ENCODE measurements at places on chromosomes 12 and 14.

DNA sequence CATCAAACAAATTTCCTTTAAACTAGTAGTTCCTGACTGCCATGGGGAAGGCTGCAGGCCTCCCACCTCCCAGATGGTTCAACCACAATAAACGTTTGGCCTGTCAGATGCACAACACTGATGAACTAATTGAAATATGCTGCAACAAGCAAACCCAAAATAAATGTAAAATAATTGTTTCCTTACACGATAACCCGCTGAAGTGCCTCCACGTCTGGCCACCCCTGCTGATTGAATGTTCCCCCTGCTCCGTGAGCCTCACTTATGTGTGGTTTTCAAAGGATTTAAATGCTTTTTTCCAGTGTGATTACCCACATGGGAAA is 8.4 kb downstream of the PITPNM2 start:
- no peak for DNase-seq

DNA sequence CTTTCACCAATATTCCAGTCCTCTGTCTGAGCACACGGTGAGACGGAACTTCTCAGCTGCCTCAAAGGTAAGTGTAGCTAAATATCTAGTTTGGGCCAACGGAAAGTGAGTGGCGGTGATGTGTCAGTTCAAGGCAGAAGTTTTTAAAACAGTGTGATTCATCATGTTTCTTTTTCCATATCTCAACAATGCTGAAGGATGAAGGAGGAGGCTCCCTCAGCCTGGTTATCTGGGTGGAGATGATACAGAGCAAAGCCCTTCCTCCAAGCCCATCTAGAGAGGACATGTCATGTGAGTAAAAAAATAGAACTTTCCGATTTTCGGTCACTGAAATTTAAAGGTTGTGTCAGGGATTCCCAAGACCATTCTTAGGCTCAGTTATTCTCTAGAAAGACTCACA is 13.1 kb upstream of the ANP32D start:
- DNase-seq: no peak

DNA sequence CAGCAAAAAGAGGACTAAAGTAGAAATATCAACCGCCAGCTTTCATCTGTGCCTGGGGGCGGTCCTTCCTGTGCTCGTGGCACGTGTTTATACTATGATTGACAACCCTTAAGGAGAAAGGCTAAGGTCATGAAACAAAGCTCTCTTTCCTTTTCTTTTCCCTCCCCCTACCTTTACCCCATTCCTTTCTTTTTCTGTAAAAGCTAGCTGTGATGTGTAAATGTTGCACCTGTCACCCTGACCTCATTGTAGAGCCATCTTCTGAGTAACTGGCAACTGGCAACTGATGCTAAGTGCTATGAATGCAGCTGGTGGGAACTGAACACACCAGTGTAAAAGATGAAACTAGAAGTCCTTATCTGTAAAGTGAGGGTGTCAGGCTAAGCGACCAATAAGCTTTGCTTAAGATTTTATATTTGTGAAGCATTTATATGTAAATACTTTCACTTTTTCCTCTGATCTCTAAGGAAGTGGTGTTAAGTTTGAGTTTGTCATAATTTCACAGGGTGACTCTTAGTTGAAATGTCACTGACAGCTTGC is 102.8 kb upstream of the BCAT1 start:
- DNase-seq: peak; percentile 67

- DNase-seq: no peak
Measured at GRCh38 chr12:18676996-18677588, 60.7 kb downstream of the PLCZ1 start.

DNA sequence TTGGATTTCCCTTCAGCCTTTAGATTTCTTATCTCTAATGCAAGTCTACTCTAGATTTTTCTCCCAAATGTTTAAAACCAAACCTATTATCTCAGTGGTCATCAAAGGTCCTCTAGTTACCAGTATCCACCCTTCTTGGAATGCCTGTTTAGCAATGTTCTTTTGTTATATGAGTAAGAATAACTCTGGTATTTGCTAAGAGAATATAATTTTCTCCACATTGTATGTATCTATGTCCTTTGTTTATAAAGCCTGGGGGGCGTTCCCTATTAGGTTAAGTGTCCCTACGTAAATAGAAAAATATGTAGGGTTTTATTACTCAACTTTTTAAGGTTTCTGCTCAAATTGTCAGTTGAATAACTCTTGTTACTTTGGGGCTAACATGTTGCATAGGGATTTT is 27.3 kb downstream of the PPM1A start:
- DNase-seq: no peak

DNA sequence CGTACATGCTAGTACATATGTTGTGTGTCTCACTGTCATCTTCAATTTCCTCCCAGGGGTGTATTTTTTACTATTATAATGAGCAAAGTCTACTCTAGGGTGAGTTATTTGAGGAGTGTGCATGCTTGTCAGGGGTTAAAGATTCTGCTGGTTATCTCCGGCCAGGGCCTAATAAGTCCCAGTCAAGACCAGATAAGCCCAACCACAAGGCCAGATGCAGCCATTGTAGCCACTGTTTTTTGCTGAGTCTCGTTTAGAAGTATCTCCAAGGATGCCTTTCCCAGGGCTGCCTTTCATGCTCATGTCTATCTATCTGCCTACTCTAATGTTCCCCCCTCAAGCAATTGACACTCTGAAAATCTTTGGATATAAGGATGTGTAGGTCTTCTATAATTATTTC is 300.5 kb downstream of the IPO8 start:
- no peak for DNase-seq

- no peak for DNase-seq
Measured at GRCh38 chr14:38209572-38210557, 2.2 kb downstream of the SSTR1 start.

- no peak for DNase-seq
Measured at GRCh38 chr14:24440606-24441399, 1.8 kb downstream of the SDR39U1 start.

DNA sequence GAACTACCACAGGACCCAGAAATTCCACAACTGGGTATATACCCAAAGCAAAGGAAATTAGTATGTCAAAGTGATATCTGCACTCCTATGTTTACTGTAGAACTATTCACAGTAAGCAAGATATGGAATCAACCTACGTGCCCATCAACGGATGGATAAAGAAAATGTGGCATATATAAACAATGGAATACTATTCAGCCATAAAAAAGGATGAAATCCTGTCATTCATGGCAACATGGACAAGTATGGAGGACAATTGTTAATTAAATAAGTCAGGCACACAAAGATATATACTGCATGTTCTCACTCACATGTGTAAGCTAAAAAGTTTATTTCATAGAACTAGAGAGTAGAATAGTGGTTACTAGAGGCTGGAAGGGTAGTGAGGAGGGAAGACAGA is 97.0 kb downstream of the CEP83 start:
- DNase-seq: no peak

GRCh38 chr12:56816491-56816890 is 53.4 kb downstream of the HSD17B6 start:
- DNase-seq: no peak
